CD8-positive, alpha-beta memory T cell (primary cell): ENCODE measurements at places on chromosomes 5 and 9. TPM values are rescaled to one million over a fixed set of nuclear protein-coding genes. Genes with fewer than 3 reads are reported as not detected.

The HACD4 gene
- total RNA-seq: 4.4 TPM

The ZNF300 gene
- total RNA-seq: 0.58 TPM

The PDZD2 gene
- 0.27 TPM for total RNA-seq

The HMCN2 gene
- not detected for total RNA-seq

The FAM221B gene
- total RNA-seq: not detected

The TCF7 gene
- total RNA-seq: 89.7 TPM

The S1PR3 gene
- total RNA-seq: 0.90 TPM

The CCDC192 gene
- not detected for total RNA-seq

The EFNA5 gene
- not detected for total RNA-seq

The SPINK4 gene
- not detected for total RNA-seq

The TMEM232 gene
- 0.38 TPM for total RNA-seq

GRCh38 chr9:6460189-6460768 is 47.3 kb downstream of the UHRF2 start:
- DNase-seq: no peak
- H3K27me3 ChIP-seq: no peaks in the 10 kb centered on the region
- H3K4me1 ChIP-seq: no peaks in the 10 kb centered on the region

GRCh38 chr5:168990679-168991078 is 310.3 kb downstream of the SLIT3 start:
- H3K27ac ChIP-seq: no peak overlapping the region
- no peak overlapping the region for H3K4me3 ChIP-seq
- DNase-seq: no peak
- no peaks in the 10 kb centered on the region for H3K27me3 ChIP-seq

DNA sequence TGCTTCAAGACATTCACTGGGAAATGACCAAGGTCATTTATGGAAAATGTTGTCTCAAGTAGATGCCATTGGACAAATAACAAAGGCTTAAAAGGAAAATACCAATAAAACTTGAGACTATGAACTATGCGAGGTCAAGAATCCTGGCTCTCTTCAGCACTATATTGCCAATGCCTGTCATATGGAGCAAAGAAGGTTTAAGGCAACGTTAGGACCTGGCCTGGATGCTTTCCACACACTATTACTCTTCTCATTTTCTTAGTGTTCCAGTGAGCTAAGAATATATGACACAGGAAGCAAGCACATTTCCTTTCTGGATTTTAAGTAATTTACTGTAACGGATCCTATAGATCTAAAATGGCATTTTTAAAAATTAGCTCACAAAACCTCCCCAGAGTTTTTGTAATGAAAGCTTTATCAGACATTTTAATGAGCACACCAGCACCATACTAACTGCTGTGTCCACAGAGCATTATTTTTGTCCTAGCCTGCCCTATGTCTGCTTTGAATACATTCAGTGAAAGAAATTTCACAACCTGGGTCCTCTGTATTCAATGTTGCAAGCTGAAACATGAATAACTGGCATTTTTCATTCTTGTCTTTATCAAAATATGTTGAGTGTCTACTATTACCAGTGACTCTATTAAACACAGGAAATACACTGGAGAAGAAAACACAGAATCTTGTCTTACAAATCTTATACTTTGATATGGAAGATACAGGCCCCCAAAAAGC is 315.6 kb downstream of the CETN3 start:
- no peak overlapping the region for H3K27ac ChIP-seq
- no peak overlapping the region for H3K4me3 ChIP-seq
- DNase-seq: no peak
- no peaks in the 10 kb centered on the region for H3K36me3 ChIP-seq
- no peaks in the 10 kb centered on the region for H3K27me3 ChIP-seq
- H3K4me1 ChIP-seq: no peaks in the 10 kb centered on the region

DNA sequence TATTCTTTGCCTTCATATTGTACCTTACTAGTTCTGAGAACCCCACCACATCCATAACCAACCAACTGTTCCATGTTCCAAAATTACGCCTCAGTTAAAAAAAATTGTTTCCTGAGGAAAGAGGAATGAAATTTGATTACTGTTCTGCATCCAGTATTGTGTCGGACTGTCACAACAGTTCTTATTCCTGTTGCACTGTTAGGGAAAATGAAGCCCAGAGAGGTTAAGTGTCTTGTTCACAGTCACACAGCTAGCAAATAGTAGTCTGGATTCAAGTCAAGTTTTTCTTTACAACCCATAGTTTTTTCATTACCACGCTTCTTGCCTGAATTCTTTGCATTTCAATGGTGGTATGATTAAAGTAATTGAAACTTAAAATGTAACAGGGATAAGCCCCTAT is 4.4 kb downstream of the FSD1L start:
- no peak overlapping the region for H3K27ac ChIP-seq
- H3K27me3 ChIP-seq: no peaks in the 10 kb centered on the region
- no peak overlapping the region for H3K4me3 ChIP-seq
- H3K4me1 ChIP-seq: peaks cover 3% of the 10 kb centered on the region
- H3K36me3 ChIP-seq: no peaks in the 10 kb centered on the region
- no peak for DNase-seq

- no peaks in the 10 kb centered on the region for H3K4me1 ChIP-seq
- H3K36me3 ChIP-seq: no peaks in the 10 kb centered on the region
- H3K27ac ChIP-seq: no peak overlapping the region
- H3K4me3 ChIP-seq: no peak overlapping the region
Measured at GRCh38 chr5:120942596-120943350, 478.7 kb downstream of the PRR16 start.

DNA sequence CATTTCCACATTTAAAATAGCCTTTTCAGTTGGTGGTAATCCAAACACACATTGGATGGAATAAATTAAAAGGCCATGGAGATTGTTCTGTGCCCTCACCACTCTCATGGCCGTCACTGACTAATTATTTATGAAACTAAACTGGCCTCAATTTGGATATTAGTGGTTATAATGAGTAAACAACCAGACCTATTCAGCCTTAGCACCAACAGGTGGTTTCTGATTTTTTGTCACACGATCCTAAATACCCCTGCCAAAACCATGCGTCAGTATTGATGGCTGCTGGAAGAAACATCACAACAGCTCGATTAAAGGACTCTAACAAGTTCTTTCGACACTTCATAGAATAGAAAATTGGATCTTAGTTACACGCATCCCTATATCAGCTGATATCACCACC is 276.0 kb upstream of the DAP start:
- no peaks in the 10 kb centered on the region for H3K4me1 ChIP-seq
- H3K27ac ChIP-seq: no peak overlapping the region
- DNase-seq: no peak
- H3K36me3 ChIP-seq: no peaks in the 10 kb centered on the region

DNA sequence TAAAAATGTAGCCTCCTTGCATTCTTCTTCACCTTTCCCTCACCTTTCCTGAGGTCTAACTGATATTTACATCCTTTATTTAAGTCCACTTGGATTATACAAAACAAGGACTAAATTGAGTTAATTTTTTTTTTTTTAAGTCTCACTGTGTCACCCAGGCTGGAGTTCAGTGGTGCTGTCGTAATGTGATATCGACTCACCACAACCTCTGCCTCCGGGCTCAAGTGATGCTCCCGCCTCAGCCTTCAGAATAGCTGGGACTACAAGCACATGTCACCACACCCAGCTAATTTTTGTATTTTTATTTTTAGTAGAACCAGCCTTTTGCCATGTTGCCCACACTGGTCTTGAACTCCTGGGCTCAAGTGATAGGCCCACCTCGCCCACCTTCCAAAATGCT is 195.3 kb downstream of the BNC2 start:
- H3K36me3 ChIP-seq: no peaks in the 10 kb centered on the region
- H3K27me3 ChIP-seq: no peaks in the 10 kb centered on the region
- H3K4me3 ChIP-seq: no peak overlapping the region

GRCh38 chr9:105911104-105911911 is 217.0 kb downstream of the TMEM38B start:
- no peak overlapping the region for H3K27ac ChIP-seq
- no peak for DNase-seq
- H3K4me3 ChIP-seq: no peak overlapping the region
- no peaks in the 10 kb centered on the region for H3K4me1 ChIP-seq
- H3K36me3 ChIP-seq: no peaks in the 10 kb centered on the region
- H3K27me3 ChIP-seq: no peaks in the 10 kb centered on the region

- no peak overlapping the region for H3K4me3 ChIP-seq
- no peaks in the 10 kb centered on the region for H3K4me1 ChIP-seq
- no peaks in the 10 kb centered on the region for H3K36me3 ChIP-seq
Measured at GRCh38 chr9:25857147-25857546, 178.9 kb upstream of the TUSC1 start.

GRCh38 chr5:125411744-125412560 is 665.5 kb upstream of the ZNF608 start:
- H3K27ac ChIP-seq: no peak overlapping the region
- no peaks in the 10 kb centered on the region for H3K27me3 ChIP-seq
- no peak for DNase-seq
- no peaks in the 10 kb centered on the region for H3K36me3 ChIP-seq

DNA sequence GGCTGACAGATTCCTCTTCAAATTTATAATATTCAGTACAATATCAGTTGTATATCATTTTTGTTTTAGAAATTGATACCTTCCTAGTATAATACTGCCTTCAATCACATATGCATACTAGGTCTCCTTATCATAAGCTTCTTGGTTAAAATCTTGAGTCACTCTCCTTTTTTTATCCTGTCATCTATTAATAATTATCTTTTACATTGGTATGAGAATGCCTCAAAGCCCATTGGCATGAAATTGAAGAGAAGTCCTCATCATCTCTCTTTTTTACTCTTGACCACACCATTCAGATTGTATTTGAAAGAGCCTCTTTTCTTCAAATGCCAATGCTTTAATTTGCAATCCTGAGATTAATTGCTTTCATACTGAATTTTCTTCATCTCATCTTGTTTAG is 810.3 kb downstream of the BRINP1 start:
- H3K27me3 ChIP-seq: no peaks in the 10 kb centered on the region
- no peak overlapping the region for H3K4me3 ChIP-seq
- H3K4me1 ChIP-seq: no peaks in the 10 kb centered on the region
- no peak for DNase-seq
- H3K27ac ChIP-seq: no peak overlapping the region

DNA sequence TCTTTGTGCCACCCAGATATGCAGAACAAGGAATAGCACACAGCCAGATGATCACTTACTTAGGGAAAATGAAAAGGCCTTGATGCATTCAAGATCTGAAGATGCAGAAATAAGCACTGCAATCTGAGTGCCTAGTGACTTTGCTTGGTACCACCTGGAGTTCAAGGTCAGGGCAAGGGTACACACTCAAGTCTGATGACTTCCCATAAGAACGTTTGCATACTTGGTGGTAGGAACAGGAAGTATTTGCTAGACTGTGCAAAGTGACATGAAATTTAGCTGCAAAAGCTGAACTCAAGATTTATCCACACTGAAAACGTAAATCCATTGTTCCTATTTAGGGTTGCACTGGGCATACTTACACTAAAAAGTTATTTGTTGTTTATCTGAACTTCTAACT is 177.1 kb downstream of the PIK3R1 start:
- no peaks in the 10 kb centered on the region for H3K4me1 ChIP-seq
- DNase-seq: no peak
- H3K27ac ChIP-seq: no peak overlapping the region
- H3K27me3 ChIP-seq: no peaks in the 10 kb centered on the region

- H3K27ac ChIP-seq: no peak overlapping the region
- no peak overlapping the region for H3K4me3 ChIP-seq
- H3K4me1 ChIP-seq: no peaks in the 10 kb centered on the region
- H3K27me3 ChIP-seq: no peaks in the 10 kb centered on the region
- H3K36me3 ChIP-seq: no peaks in the 10 kb centered on the region
- DNase-seq: no peak
Measured at GRCh38 chr9:15529566-15530324, 19.0 kb upstream of the PSIP1 start.

DNA sequence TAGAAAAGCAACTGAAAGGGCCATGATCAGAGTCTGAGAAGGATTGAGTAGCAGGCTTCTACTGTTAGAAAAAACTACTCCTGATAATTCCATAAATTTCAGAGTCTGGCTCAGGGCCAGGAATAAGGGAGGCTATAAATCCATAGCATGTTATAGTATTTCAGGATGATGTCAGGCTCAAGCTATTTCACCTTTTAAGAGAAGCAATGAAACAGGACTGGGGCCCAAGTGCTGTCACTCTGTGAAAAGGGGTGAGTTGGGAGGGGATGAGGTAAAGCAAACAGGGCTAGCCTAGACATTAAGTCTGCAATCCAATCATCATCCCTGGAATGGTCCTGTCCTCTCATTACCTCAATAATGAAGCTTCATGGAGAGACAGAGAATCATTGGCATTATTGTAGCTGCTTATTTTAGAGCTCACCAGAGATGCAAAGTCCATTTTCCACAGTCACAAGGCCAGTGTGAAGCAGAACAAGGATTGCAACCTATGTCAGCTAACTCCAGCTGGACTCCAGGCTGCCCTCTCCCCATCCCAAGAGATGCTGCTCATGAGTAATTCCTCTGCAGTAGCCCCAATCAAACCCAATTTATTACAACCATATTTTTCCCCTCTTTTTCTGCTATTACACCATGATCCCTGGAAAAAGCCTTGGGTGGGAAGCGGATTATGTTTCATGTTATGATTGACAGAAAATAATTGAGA is 56.0 kb downstream of the PAPPA start:
- no peak overlapping the region for H3K4me3 ChIP-seq
- no peak overlapping the region for H3K27ac ChIP-seq
- DNase-seq: no peak
- no peaks in the 10 kb centered on the region for H3K4me1 ChIP-seq

DNA sequence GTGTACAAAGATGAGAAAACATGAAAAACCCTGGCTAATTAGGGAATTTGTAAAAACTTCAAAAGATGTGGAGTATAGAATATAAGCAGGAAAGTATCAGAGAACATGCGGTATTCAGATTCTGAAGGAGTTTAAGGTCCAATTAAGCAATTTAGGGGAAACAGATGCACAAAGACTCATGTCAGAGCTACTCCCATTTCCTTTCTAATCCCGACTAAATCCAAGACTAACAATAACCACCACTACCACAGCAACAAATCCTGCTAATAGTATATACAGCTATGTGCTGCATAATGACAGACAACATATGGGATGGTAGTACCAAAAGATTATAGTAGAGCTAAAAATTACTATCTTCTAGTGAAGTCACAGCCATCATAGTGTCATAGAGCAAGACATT is 102.1 kb downstream of the LURAP1L start:
- no peak for DNase-seq
- H3K27me3 ChIP-seq: no peaks in the 10 kb centered on the region
- no peak overlapping the region for H3K4me3 ChIP-seq
- no peaks in the 10 kb centered on the region for H3K36me3 ChIP-seq

- no peaks in the 10 kb centered on the region for H3K4me1 ChIP-seq
- no peak for DNase-seq
- no peak overlapping the region for H3K4me3 ChIP-seq
Measured at GRCh38 chr5:175884214-175884613, 12.8 kb downstream of the CPLX2 start.

GRCh38 chr5:17305964-17306725 is 88.7 kb downstream of the BASP1 start:
- H3K36me3 ChIP-seq: no peaks in the 10 kb centered on the region
- H3K27me3 ChIP-seq: no peaks in the 10 kb centered on the region
- H3K4me3 ChIP-seq: no peak overlapping the region
- no peak for DNase-seq
- H3K4me1 ChIP-seq: no peaks in the 10 kb centered on the region

- no peak overlapping the region for H3K27ac ChIP-seq
- H3K4me1 ChIP-seq: no peaks in the 10 kb centered on the region
- H3K36me3 ChIP-seq: no peaks in the 10 kb centered on the region
- DNase-seq: no peak
- no peak overlapping the region for H3K4me3 ChIP-seq
Measured at GRCh38 chr5:142308358-142308757, 16.5 kb downstream of the SPRY4 start.

- no peak overlapping the region for H3K27ac ChIP-seq
- no peaks in the 10 kb centered on the region for H3K36me3 ChIP-seq
- DNase-seq: no peak
- no peak overlapping the region for H3K4me3 ChIP-seq
- H3K4me1 ChIP-seq: no peaks in the 10 kb centered on the region
Measured at GRCh38 chr5:72920690-72921502, 34.9 kb upstream of the FCHO2 start.
